ENCODE measurements at places on chromosomes 7 and 10. TPM values are rescaled to one million over a fixed set of nuclear protein-coding genes. Genes with fewer than 3 reads are reported as not detected.
A peak's percentile ranks its signal among the peaks of the same experiment; 100 is the strongest.

Gene CALML5
- total RNA-seq = not detected

DNA sequence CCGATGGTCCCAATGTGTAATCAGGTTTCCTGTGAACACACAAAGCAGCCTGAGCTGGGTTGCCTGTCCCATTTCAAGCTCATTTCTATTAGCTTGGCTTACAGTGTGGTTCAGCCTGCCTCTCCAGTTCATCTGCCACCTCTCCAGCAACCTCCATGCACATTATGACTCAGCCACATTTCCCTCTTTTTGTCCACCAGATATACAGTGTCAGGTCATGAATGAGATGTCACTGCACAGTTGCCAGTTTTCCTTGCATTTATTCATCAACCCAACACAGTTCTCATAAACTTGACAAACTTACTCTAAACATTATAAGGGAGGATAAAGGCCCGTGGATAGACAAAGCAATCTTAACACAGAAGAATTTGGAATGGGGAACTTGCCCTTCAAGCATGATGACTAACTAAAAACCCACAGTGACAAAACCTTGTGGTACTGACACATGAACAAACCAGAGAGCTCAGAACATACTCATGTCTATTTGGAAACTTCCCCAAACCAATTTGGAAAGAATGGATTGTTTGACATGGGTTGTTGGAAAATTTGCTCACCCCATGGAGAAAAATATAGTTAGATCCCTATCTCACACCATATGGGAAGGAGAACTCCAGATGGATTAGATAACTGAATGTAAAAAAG is 2.5 kb upstream of the CFAP58 start:
- peak; percentile 17 for DNase-seq

Gene C10orf143
- 6.5 TPM for total RNA-seq

DNA sequence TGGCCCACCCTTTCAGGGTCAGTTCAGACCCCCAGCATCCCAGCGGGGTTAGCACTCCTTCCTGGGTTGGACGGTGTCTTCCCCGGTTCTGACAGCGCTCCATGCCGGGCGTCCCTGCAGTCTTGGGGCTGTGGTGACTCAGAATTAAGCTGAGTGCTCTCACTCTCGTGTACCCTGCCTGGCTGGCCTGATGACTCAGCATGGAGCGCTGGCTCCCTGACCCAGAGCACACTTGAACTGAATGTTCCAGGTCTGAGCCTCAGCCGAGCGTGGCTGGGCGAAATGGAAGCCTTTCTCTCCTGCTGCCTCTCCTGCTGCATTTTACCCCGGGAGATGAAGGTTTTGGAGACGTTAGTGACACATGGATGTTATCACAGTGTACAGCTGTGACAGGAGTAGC is 7.1 kb downstream of the BAG3 start:
- DNase-seq = peak; percentile 93

Gene BET1
- 56.3 TPM for total RNA-seq

- DNase-seq = peak; percentile 45
These were observed 30.5 kb upstream of the ZRANB1 start for GRCh38 chr10:124911124-124912067.

Gene GSDME
- total RNA-seq = 31.8 TPM

Gene OR2A5
- 3.6 TPM for total RNA-seq

DNA sequence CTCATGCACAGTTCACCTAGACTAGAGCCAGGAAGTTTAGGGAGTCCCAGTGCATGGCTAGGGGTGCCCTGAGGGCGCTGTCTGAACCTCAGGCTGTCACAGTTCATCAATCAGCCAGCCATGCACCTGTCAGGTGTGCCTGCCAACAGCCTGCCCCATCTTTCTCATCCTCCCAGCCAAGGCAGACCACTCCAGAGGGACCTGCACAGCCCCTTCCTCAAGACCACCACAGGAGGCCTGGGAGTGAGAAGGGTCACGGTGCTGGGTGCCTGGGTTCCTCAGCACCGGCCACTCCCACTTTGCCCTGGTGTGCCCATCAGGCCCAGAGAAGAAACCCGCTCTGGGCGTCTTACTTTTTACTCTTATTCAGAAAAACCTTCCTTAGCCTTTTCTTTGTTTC is 8.4 kb downstream of the ATP6V1F start:
- DNase-seq = no peak

Gene SLC29A4
- 0.24 TPM for total RNA-seq

GRCh38 chr7:41994746-41995110 is 242.3 kb downstream of the GLI3 start:
- no peak for DNase-seq

DNA sequence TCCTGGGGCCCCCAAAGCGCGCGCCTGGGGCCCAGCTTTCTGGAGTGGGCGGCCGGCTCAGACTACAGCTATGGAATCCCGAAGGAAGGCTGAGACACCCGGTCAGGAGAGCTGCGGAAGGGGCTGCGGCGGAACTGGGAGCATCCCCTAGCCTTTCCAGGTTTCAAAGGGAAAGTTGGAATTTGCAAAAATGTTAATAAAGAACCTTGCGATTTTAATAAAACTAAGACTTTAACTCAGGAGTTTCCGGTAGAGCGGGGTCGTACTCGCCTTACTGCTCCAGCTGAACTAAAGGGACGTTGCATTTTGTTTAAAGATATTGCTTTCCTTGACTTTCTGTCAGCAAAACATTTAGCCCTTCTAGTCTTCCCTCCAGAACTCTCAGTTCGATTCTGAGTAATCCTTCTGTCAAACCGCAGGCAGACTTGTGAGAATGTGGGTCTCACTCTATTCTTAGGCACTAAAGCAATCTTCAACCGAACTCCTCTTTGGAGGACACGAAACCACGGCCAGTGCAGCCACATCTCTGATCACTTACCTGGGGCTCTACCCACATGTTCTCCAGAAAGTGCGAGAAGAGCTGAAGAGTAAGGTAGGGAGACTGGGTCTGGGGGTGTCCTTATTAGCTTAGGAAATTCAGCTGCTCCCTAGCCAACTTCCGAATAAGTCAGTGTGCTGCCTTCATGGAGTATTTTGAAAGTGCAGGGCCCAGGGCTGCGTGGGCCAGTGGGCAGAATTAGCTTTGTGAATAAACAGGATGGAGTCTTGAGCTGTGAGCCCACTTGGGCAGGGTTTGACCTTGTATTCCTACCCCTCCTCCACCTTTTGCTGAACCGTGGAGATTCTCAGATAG is 1.9 kb downstream of the CYP26A1 start:
- no peak for DNase-seq
